Stimulated activated CD4-positive, alpha-beta T cell treated with anti-CD3 and anti-CD28 coated beads, TNF-alpha, amount 100 ng/mL, for 1 hour (primary cell): ENCODE measurements at places on chromosomes 1 and 21.

DNA sequence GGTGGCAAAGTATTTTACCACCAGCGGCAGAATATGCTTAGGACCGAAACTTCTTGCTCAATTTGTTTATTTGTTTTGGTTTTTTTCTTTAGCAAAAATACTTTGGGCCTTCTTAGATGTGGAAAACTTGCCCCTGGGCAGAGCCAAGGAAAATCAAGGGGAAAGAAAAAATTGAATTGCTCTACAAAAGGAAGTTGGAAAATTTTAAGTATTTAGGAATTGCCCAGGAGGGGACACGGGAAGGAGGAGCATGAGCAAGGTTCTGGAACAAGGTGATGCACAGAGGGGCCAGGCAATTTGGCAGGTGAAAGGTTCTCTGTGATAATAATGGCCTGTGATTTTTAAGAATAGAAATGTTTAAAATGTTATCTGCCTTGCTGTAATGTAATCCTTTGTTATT lies 28.6 kb downstream of the SGIP1 start:
- DNase-seq = no peak

DNA sequence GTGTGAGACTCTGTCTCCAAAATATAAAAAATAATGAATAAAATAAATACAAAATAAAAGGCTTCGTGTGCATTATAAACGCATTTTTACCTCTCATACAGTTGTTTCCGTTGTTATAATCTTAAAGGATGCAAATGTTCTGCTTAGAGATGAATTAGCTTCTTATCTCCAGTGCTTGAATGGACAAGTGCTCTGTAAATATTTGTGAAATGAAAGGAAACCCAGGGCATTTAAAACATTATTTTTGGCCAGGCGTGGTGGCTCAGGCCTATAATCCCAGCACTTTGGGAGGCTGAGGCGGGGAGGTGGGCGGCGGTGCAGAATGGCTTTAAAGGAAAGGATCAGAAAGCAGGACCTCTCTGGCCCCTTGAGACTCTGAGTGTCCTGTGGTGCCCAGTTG lies 94.5 kb downstream of the HUNK start:
- no peak for DNase-seq

- no peak for DNase-seq
These were observed 13.4 kb downstream of the FBLIM1 start for GRCh38 chr1:15771836-15772515.

GRCh38 chr1:110250008-110250407 lies 39.9 kb downstream of the KCNC4 start:
- DNase-seq = no peak

DNA sequence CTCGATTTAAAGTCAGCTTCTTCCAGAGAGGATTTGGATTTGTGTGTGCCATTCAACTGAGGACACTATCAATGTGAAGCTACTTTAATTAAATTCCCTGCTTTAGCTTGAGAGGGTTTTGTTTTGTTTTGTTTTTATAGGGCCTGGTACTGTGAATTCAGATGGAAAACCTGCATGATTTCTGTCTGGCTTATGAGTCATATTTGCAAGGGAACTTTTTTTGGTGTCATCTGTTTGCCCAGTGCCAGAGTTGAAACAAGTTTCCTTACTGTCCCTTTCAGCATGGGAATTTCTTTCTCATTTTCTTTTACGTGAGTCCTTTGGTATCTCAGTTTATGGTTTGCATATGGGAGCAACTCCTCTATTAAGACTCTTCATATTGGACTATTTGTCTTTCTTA lies 194.6 kb downstream of the GREM2 start:
- no peak for DNase-seq

DNA sequence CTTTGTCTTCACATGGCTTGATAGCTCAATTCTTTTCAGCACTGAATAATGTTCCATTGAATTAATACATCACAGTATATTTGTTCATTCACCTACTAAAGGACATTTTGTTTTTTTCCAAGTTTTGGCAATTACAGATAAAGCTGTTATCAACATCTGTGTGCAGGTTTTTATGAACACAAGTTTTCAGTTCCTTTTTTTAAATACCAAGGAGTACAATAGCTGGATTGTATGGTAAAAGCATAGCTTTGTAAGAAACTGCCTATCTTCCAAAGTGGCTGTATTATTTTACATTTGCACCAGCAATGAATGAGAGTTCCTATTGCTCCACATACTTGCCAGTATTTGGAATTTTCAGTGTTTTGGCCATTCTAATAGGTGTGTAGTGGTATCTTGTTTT lies 4.8 kb upstream of the MCOLN2 start:
- DNase-seq = no peak

GRCh38 chr1:88979749-88980116 lies 12.7 kb downstream of the KYAT3 start:
- no peak for DNase-seq

DNA sequence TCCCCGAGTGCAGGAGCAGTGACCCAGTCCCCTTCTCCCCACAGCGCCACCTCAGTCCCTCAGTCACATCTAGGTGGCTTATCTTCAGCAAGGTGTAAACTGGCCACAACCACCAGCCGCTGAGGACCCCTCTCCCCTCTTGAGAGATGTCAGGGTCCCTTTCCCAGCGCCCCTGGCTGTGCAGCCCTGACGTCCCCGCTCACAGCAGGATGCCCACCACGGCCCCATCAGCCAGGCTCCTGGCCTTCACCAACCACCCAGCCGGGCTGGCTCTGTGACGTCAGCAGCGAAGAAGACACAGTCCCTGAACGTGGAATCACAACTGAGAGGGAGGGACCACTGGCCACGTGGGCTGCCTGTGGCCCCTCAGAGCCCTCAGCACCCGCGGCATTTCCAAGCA lies 249.4 kb downstream of the NPHP4 start:
- no peak for DNase-seq

GRCh38 chr1:193388165-193388564 lies 201.8 kb upstream of the B3GALT2 start:
- no peak for DNase-seq

DNA sequence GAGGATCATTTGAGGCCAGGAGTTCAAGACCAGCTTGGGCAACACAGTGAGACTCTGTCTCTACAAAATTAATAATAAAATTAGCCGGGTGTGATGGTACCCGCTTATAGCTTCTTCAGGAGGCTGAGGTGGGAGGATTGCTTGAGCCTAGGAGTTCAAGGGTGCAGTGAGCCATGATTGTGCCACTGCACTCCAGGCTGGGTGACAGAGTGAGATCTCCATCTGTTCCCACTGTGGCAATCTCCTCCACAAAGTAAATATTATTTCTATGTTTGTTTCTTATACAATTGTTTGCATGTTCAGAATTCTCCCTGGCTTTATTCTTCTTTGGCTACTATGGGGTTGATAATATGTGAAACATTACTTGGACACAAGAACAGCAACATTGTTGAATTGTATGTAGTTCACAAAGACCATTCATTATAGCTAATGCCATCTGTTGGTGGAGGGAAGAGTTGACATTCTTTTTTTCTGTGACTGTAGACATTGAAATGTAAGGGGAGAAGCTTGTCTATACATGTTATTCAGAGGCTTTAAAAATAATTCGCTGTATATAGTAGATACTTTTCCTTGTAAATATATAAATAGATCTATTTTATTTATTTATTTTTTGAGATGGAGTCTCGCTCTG lies 47.8 kb upstream of the SRSF10 start:
- no peak for DNase-seq

DNA sequence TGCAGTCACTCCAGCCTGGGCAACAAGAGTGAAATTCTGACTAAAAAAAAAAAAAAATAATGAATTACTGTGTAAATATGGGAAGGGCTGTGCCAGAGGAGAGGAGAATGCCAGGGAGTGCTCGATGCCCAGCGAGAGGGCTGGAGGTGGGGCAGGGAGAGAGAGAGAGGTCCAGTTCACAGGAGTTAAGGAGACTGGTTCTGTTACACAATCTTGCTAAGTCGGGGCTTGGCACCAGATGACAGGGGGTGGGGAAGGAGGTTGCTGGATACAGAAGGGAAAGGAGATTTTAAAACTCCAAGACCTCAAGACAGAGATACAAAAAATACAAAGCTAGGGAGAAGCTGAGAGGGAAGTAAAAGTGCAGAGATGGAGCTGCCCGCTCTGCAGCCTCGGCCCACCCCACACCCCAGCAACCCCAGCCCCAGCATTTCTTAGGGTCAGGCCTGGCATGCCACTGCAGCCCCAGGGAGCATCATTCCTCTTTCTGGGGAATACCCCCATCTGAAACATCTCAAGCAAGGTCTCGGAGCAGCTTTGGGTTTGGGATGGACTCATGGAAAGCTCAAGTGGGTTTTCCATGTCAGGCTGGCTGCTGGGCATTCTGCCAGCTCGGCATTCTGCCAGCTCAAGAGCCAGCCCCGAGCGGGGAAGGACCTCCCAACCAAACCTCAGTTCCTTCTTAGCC lies 991 bp downstream of the SELENBP1 start:
- no peak for DNase-seq

- no peak for DNase-seq
These were observed 143.0 kb upstream of the GRIK3 start for GRCh38 chr1:37177230-37177864.

- DNase-seq = no peak
These were observed 82.2 kb downstream of the NIBAN1 start for GRCh38 chr1:184892116-184892515.

- no peak for DNase-seq
These were observed 66.6 kb upstream of the CACHD1 start for GRCh38 chr1:64403331-64403730.

GRCh38 chr1:28926629-28927265 lies 12.4 kb downstream of the EPB41 start:
- no peak for DNase-seq

DNA sequence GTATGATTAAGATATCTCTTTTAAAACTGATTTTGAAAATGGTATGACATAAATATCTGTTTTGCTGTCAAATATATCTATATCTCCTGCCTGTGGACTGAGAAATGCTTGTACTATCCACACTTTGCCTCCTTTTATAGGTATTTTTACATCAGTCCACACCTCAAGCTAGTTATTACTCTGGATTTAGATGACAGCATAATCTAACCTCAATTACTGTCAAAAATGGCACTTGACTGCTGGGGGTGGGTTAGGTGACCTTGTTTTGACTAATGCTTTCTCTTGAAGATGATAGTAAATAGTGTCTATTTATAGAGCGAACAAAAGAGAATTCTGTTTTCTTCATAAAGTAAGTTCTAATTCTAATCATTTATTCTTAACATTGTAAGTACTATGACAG lies 9.1 kb downstream of the ADGRL2 start:
- DNase-seq = no peak

DNA sequence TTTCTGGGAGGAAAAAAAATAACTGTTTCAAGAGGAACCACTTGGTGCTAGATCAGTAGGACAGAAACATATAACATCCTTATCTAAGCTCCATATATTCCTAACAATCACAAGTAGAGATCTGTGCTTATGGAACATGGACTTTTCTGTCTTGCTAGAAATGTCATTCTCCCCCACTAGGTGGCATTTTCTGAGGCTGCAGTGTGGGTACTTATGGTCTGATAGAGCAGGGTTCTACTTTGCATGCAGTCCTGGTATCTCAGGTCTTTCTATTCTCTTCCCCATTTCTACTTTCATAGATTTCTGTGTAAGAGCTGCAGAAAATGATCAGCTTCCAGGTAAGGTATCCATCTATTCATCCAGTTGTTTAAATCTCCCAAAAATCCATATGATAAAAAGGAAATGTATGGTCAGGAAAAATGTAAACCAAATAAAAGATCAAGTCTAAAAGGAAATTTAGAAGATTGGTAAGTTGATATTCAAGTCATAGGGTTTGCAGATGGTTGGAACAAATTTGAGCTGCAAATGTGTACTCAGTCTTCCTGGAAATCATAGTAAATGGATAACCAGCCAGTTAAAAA lies 1.5 kb downstream of the ZNF684 start:
- no peak for DNase-seq

DNA sequence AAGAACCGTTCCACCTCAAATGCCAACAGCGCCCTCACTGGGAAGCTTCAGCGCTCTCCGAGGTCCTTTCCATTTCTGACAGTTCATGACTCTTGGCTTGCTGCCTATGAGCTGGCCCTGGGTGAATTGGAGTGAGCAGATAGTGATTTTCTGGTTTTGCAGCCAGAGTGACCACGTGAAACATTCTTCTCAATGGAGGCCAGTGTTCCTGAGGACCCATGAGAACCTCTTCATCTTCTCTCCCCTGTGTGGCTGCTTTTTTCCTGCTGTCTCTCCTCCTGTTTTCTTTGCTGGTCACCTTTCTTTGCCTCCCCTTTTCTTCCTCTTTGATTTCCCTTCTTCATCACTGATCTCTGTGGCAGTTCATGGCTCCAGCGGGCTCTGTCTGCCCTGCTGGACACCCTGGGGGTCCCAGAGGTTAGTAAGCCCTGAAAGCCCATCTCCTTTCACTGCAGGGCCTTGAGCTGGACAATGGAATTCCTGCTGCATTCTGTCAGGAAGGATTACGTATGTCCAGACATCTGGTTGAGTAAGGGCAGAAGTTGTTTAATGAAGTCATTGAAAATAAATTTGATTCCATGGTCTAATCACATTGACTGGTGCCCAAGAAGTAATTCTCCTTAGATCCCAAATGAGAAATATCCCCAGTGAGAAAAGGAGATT lies 29.9 kb downstream of the VASH2 start:
- no peak for DNase-seq

- no peak for DNase-seq
These were observed 4.7 kb downstream of the POGK start for GRCh38 chr1:166843769-166844596.

DNA sequence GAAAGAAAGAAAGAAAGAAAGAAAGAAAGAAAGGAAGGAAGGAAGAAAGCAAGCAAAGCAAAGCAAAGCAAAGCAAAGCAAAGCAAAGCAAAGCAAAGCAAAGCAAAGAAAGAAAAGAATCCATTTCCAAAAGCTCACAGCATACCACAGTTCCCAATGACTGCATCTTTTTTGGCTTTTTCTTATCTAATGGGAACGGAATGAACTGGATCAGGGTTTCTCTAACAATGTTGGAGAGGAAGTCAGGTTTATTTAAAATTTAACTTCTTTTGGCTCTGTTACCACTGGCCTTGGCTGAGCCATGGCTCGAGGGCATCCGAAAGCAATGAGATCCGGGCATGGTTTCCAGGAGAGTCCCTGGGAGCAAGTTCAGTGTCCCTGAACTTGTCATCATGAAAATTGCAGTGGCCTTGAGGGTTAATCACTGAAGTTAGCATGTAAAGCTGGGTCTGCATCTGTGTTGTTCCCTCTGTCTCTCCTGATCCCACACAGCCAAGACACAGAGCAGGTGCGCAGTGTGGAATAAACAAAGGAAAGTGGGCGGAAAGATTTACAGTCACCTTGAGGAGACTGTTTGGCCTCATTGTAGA lies 34.6 kb upstream of the CTPS1 start:
- DNase-seq = no peak

GRCh38 chr1:92752719-92753118 lies 32.2 kb downstream of the EVI5 start:
- no peak for DNase-seq
